ENCODE measurements at places on chromosomes 13 and 19.

- DNase-seq, result no peak
Observed at GRCh38 chr19:28044477-28044876, 1168.5 kb downstream of the UQCRFS1 start.

DNA sequence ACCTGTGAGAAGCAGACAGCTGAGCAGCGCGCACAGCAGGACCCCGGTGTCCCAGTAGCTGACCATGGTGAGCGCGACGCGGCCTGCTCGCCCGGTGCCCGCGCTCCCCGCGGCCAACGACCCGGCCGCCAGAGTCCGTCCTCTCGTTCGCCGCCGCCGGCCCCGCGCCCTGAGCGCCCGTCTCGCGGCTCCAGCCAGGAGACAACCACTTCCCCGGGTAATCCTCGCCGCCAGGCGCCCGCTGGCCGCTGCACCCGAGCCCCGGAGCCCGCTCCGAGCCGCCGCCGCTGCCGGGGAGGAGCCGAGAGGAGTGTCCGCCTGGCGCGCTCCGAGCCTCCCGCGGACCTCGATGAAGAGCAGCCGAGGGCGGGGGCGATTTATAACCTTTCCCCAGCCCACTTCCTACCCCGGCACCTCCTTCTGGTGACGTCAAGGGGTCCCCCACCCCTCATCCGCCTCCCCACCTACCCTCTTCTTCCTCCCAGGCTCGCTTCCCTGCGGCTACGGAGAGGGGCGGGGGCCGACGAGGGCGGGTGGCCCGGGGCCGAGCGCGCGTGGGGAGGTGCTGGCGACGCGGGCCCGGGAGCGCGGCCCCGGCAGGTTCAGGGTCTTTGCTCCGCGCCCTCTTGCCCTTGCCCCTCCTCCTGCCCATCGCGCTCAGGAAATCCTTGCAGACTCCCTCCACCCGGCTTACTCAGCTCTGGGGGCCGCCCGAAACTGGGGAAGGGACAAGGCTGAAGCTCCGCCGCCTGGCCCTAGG is at the start of gene FLT1:
FLT1 (minus strand) TSS at position 351 of the 760 bp plus-strand sequence; CDS start at position 66, 285 bp downstream.
- no peak for DNase-seq

DNA sequence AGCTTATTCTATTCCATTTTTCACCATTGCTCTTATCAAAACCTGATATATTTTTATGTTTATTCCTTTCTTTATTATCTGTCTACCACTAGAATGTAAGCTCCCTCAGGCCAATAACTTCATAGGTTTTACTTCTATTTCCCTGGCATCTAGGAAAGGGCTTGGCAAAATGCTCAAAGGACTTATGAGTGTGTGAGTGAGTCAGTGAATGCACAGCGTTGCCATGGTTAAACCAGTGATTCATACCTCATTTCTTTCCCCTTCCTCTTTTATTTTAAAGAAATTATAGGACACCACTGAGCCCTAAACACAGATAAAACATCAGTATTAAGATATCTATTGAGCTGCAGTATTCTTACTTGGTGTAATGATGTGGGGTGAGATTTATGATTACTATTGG is 162.1 kb downstream of the GPC6 start:
- no peak for DNase-seq

GRCh38 chr13:68185444-68186141 is 955.5 kb upstream of the PCDH9 start:
- DNase-seq, result no peak

- no peak for DNase-seq
Observed at GRCh38 chr13:39577838-39578491, 25.0 kb downstream of the LHFPL6 start.

DNA sequence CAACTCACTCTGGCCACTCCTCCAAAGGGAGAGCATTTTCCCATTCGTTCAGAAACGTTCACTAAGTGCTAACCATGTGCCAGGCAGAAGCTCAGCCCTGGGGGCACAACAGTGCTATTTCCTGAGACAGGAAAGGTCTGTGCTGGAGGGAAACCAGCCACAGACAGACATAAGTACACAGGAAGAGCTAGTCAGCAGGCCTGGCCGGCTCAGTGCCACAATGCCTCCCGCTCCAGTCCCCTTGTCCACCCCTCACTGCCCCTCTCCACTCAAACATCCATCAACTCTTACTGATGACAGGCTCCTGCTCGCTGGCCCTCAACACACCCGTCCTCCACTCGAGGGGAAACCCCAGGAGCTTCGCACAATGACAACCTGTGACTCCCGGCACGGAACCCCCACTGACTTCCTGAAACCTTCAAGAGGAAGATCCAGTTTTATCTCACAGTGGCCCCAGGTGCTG is 11.3 kb upstream of the PLA2G4C start:
- no peak for DNase-seq

DNA sequence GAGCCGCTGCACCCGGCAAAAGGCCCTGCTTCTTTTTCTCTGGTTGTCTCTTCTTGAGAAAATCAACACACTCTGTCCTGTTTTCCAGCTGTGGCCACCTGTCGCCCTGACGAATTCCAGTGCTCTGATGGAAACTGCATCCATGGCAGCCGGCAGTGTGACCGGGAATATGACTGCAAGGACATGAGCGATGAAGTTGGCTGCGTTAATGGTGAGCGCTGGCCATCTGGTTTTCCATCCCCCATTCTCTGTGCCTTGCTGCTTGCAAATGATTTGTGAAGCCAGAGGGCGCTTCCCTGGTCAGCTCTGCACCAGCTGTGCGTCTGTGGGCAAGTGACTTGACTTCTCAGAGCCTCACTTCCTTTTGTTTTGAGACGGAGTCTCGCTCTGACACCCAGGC is 17.2 kb downstream of the LDLR start:
- no peak for DNase-seq

DNA sequence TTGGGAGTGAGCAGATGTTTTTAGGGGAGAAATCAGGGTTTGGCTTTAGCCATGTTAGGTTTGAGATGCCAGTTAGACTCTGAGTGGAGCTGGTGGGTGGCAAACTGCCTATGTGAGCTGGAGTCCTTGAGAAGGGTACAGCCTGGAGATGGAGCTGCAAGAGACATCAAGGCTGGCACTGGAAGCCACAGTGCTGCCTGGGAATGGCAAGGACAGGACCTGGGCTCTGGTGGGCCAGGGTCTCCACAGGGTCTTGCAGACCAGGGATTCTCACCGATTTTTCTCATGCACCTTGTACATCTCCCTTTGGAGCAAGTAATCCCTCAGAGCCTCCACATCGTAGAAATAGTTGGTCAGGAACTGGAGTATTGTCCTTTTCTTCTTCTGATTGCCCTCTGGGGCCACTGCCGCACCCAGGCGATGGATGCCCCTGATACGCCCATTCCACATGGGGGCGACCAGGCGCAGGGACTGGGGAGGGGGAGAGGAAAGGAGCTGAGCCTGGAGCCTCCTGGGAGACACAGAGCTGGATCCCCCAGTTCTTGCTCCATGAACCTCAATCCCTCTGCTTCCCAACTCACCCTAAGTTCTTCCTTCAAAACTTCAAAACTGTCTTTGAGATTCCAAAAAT is 1.7 kb downstream of the DMAC2 start:
- no peak for DNase-seq

DNA sequence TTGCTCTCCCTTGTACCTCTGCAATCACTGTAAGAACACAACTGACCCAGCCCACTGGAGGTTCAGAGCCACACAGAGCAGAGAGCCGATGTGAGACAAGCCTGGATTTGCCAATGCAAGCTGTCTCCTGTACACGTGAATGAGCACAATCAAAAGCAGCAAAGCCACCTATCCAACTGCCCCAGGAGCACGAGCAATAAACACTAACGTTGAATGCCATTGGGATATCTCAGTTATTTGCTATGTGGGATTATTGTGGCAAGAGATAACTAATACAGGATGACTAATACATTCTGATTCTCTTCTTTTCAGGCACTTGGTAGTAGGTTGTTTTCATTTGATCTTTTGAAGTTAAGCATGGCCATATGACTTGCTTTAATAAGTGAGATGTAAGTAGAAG is 85.2 kb upstream of the FAM216B start:
- DNase-seq, result no peak

GRCh38 chr13:41352935-41353840 is 42.1 kb downstream of the NAA16 start:
- DNase-seq, result peak; percentile 76

DNA sequence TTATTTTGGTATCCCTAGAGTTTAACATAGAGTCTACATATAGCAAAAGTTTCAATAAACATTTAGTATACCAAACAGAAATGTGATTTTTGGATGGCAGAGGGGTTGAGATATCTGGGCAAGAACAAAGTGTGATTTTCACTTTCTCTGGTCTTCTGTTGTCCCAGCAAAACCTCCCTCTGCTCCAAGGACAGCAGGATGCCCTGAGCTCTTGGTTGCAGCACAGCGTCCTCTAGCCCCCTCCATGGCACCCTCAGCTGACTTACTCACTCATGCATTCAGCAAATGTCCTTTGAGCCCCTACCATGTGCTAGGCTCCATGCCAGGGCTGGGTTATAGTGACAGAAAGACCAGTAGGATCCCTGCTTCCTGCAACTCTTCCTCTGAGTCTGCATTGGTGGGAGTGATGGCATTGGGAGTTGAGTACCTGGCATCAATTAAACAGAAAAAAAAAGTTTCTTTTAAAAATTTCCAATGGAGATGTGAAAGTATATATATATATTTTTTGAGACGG is 104.8 kb upstream of the UBL3 start:
- DNase-seq, result no peak

DNA sequence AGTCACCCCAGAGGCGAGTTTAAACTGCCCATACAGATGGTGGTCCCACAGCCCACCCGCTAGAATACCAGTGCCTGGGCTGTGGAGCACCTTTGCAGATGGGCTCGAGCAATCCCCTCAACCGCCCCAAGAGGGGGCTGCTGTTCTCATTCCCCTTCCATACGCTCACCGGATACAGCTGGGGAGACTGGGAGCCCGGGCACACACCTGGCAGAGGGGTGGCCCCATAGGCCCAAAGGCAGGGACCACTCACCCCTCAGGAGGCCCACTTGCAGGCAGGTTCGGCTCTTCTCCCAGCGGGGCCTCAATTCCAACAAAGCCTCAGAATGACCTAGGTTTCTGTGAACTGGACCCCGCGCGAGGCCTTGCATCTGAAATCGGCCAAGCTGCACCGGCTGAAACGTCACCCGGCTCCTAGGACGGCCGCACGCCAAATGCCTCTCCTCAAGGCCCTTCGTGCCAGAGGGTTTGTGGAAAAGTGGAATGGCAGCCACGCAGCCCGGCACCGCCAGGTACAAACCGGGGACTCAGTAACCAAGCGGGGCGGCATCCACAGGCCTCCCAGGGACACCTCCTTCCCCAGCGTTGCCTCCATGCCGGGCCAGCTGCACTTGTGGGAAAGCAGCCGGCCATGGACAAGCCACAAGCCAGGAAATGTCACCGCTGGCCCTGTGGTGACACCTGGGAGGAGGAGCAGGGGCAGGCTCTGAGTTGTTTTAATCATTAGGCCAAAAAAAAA is 18.7 kb downstream of the MLLT1 start:
- DNase-seq, result no peak

GRCh38 chr19:49506575-49507105 is 5.8 kb upstream of the FCGRT start:
- peak; percentile 83 for DNase-seq

DNA sequence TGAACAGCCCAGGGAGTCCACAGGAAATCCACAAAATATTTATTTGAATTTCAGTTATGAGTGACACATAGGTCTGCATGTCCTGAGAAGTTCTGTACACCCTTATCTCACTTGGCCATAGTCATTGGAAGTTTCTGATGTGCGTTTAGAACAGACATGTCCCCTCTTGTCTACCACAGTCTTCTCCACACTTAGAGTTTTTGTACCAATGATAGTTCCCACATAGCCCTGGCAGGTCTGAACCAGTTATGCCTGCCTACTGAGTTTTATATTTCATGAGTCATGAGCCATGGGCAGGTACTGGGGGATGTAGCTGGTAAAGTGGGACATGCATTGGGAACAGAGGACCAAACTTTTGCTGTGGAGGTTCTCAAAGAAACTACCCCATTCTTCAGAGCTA is 11.3 kb downstream of the ZNF132 start:
- DNase-seq, result no peak

DNA sequence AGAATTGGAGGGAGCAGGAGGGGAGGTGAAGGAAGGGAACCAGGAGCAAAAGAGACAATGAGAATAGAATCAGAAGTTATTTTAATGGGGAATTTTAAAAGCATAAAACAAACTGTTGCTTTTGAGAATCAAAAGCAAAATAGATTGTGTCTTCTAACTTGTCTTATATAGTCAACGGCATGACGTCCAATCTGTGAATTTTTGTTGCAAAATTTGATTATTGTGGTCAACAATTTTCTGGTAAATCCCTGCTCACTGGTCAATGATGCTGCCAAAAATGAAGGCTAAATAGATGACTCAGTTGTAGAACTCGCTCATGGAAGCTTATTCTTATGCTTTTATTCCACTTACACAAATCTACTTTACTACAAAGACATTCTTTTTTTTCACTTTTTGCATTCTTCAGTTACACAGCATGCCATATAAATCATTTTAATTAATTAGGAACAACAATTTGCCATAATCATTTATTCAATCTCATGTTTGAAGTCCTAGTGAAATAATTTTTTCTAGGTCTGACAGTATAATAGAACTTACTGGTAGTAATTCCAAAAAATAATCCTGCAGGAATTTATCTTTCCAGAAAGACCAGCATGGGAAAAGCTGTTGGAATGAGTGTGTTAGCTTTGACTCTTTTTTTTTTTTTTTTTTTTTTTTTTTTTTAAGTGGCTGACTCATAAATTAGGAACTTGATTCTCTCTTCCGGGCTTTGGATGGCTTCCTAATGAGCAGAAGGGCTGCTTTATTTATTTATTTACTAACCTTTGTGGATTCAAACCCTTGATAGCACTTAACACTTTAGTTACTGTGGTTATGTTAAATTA is 256.9 kb downstream of the SPRY2 start:
- no peak for DNase-seq

DNA sequence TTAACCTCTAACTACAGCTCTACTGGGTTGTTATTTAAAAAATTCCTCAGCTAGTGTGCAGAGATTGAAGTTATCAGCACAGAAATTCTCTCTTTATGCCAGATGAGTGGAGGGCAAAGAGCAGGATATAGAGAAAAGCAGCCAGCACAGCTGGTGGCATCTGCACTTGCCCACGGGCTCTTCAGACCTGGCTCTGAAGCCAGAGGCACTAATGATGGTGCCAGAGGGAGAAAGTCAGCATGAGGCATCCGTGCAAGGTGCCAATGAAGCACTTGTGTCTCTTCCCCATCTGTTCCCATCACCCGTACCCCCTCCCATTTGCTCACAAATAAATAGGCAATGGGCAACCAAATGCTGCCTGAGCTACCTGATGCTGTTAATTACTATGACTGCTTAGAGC is 138.9 kb downstream of the OLFM4 start:
- DNase-seq, result no peak

- no peak for DNase-seq
Observed at GRCh38 chr13:52994051-52994450, 34.6 kb upstream of the OLFM4 start.

- no peak for DNase-seq
Observed at GRCh38 chr19:46393456-46394401, 19.6 kb downstream of the CCDC8 start.

Measured in CD4-positive, alpha-beta memory T cell (primary cell).